Mesendoderm (in vitro differentiated cells): ENCODE measurements at places on chromosomes 5 and 9.

GRCh38 chr5:143074414-143074996, 304.3 kb downstream of the ARHGAP26 start:
- no peak for DNase-seq

GRCh38 chr5:141778683-141779082, 96.7 kb upstream of the ARAP3 start:
- no peak for DNase-seq

GRCh38 chr5:65248896-65249295, 232.8 kb downstream of the ADAMTS6 start:
- no peak for DNase-seq

DNA sequence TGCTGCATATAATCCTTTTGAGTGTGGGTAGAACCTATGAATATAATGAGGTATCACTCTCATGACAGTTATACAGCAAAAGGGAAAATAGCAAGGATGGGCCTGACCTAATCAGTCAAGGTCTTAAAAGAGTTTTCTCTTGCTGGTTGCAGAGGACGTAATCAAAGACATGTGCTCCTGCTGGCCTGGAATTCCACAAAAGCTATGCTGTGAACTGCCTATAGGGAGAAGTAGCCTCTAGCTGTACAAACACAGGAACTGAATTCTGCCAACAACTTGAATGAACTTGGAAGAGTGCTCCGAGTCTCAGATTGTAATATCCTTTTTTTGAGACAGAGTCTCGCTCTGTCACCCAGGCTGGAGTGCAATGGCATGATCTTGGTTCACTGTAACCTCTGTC, 195.6 kb downstream of the PLK2 start:
- DNase-seq: no peak

DNA sequence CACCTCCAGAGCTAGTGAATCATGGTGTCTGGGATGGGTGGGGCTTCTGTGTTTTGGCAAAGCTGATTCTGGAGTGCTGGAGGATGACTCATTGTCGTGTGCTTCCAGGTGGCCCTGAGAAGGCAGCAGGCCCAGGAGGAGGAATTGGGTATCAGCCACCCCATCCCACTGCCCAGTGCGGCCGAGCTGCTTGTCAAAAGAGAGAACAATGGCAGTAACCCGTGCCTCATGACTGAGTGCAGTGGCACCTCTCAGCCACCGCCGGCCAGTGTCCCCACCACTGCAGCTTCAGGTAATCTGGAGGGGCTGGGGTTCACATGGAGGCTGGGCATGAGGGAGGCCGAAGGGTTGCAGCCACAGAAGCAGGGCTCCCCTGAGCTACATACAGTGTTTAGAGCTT, 5.4 kb downstream of the DMRT1 start:
- peak; percentile 76 for DNase-seq

DNA sequence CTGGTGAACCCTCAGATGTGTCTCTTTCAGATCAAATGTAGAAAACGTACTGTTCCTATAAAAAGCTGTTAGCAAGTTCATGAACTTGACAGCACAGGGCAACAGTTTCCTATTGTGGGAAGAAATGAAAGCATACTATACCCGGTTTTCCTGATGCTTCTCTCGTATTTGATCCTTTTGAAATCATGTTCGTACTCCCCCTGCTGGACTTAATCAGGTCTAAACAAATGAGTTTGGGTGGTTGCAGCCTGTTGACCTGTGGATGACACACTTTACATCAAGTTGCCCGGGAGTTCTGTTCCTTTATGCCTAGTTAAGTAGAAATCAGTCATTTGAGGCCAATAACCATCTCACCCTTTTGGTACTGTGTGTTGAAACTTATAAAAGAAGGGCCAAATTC, 1992.3 kb downstream of the MAT2B start:
- DNase-seq: peak; percentile 75

- DNase-seq: no peak
These were observed 553.5 kb upstream of the MEF2C start for GRCh38 chr5:89436464-89436863.

GRCh38 chr5:75510417-75510835, 1.0 kb downstream of the CERT1 start:
- no peak for DNase-seq

DNA sequence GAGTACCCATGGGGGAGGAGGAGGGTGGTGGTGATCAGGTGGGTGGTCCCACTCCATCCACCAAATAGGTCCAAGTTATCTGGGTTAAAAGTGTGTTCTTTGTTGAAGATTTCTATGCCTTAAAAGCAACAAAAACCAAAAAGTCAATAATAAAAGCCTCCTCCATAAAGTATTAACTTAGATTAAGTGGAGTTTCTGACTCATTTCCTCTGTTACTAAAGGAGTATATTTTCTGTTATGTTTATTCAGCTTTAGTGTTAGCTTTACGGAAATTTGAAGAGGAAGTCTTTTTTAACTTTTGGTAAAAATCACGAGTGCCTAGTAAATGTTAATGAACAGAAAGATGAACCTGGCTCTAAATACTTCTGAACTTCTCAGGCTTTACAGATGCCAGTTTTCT, 17.8 kb downstream of the FBXO38 start:
- no peak for DNase-seq

- DNase-seq: peak; percentile 89
These were observed 26.9 kb downstream of the CSNK1G3 start for GRCh38 chr5:123538670-123539459.

GRCh38 chr9:125485471-125486151, 221.4 kb downstream of the MAPKAP1 start:
- no peak for DNase-seq

GRCh38 chr9:38053697-38054461, 15.1 kb downstream of the SHB start:
- no peak for DNase-seq

GRCh38 chr9:90189306-90189705, 453.3 kb downstream of the DIRAS2 start:
- no peak for DNase-seq
